Hematopoietic multipotent progenitor cell treated with erythropoietin and hydrocortisone succinate and interleukin-3 and kit ligand, for 4 days (in vitro differentiated cells): ENCODE measurements at places on chromosomes 13 and 19.

GRCh38 chr19:15998166-15998565 lies 49.4 kb downstream of the OR10H4 start:
- no peak for DNase-seq

- DNase-seq, result no peak
These were observed 18.4 kb downstream of the UBXN6 start for GRCh38 chr19:4439243-4439642.

DNA sequence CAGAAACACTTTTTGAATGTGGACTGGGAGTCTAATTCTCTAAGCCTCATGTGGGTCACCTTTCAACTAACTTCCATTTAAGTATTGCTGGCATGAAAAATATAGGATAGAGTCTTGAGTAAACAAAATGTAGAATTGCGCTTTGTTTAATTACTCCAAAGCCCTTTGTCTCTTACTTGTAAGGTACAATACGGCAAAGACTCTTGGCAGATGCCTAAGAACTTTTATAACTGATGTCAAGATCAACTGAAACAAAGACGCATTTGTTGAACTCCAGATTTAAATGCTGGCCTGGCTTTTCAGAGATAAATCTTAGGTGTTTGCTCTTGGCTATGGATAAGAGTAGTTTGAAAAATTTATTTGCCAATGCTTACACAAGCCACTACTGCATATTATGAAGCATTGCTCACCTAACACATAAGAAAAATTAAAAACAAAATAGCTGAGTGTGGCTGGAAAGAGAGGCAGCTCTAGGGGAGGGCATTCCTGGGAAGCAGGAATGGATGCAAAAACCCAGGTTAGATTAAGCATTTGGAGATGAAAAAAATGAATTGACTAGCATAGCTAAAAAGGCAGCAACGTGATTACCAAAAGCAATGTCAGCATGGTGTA lies 107.3 kb upstream of the STARD13 start:
- no peak for DNase-seq

DNA sequence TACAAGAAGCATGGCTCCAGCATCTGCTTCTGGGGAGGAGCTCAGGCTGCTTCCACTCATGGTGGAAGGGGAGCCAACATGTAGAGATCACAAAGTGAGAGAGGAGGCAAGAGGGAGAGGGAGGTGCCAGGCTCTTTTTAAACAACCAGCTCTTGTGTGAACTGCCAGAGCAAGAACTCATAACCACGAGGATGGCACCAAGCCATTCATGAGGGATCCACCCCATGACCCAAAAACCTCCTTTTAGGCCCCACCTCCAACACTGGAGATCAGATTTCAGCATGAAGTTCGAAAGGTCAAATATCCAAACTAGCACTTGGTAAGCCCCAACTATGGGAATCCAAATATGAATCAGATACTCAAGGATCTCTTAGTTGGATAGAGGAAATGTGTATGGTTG lies 131.2 kb downstream of the RXFP2 start:
- peak; percentile 55 for DNase-seq

- DNase-seq, result no peak
These were observed 67.2 kb upstream of the UBL3 start for GRCh38 chr13:29917650-29918049.

- no peak for DNase-seq
These were observed 4.6 kb downstream of the FBXO17 start for GRCh38 chr19:38970664-38971532.
